ENCODE measurements at places on chromosomes 5 and 9.
A peak's percentile ranks its signal among the peaks of the same experiment; 100 is the strongest.

DNA sequence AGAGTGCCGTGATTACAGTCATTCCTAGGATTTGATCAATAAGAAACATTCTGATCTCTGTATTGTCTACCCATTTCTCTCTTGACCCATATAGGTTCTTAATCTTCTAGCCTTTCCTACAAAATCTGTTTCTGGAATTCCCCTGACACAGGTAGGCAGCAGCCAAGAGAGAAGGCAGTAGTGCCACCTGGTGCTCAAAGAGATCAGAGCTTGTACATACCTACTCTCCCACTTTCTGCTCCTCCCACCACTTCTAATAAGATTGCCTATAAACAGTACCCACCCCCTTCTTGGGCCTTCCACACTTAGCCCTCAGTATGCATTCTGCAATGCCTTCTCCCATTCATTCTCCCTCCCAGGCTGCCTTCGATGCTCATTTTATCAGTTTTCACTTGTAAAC, 117.4 kb upstream of the RORB start:
- no peaks in the 10 kb centered on the region for H3K36me3 ChIP-seq
- no peak overlapping the region for H3K4me3 ChIP-seq
- H3K4me1 ChIP-seq: no peaks in the 10 kb centered on the region
- H3K27me3 ChIP-seq: no peaks in the 10 kb centered on the region
- DNase-seq: peak; percentile 22

- no peak overlapping the region for H3K27ac ChIP-seq
- H3K27me3 ChIP-seq: no peaks in the 10 kb centered on the region
- H3K4me3 ChIP-seq: no peak overlapping the region
These were observed 124.9 kb upstream of the C6 start for GRCh38 chr5:41338136-41338675.

DNA sequence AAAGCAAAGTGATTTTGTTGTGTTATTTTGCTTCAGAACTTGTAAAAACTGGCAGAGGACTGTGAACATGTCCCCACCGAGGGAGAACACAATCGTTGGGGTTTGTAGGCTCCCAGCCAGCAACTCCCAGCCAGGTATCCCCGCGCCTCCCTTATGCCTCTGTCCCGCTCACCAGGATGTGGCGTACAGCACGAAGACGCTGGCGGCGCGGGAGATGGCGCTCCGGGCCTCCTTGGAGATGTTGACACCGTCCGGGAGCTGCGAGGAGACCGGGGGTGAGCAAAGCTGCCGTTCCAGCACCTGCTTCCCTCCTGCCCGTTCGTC, 630 bp downstream of the POLE3 start:
- H3K36me3 ChIP-seq: peaks cover 15% of the 10 kb centered on the region
- peaks cover 17% of the 10 kb centered on the region for H3K4me1 ChIP-seq
- peak overlapping the region; percentile 96 for H3K27ac ChIP-seq
- H3K4me3 ChIP-seq: peak overlapping the region; percentile 92

GRCh38 chr5:156383510-156384265, 56.7 kb downstream of the SGCD start:
- H3K4me3 ChIP-seq: no peak overlapping the region
- DNase-seq: no peak
- no peaks in the 10 kb centered on the region for H3K4me1 ChIP-seq
- no peaks in the 10 kb centered on the region for H3K36me3 ChIP-seq
- no peaks in the 10 kb centered on the region for H3K27me3 ChIP-seq

GRCh38 chr9:79428422-79428821, 143.3 kb upstream of the TLE4 start:
- no peaks in the 10 kb centered on the region for H3K27me3 ChIP-seq
- DNase-seq: no peak
- H3K36me3 ChIP-seq: no peaks in the 10 kb centered on the region
- no peak overlapping the region for H3K27ac ChIP-seq
- H3K4me1 ChIP-seq: no peaks in the 10 kb centered on the region

- no peak overlapping the region for H3K4me3 ChIP-seq
- no peaks in the 10 kb centered on the region for H3K36me3 ChIP-seq
- no peak overlapping the region for H3K27ac ChIP-seq
- H3K27me3 ChIP-seq: no peaks in the 10 kb centered on the region
- no peaks in the 10 kb centered on the region for H3K4me1 ChIP-seq
These were observed 138.4 kb upstream of the ZNF618 start for GRCh38 chr9:113737517-113738271.

Measured in thymus (tissue), 14 donors.